ENCODE measurements at places on chromosomes 12 and 14. TPM values are rescaled to one million over a fixed set of nuclear protein-coding genes. Genes with fewer than 3 reads are reported as not detected.

The GLT1D1 gene
- 0.06 TPM for polyA plus RNA-seq

The TCL1B gene
- polyA plus RNA-seq = not detected

The SLC6A12 gene
- 0.11 TPM for polyA plus RNA-seq

The KERA gene
- polyA plus RNA-seq = not detected

The ANKS1B gene
- polyA plus RNA-seq = 1.0 TPM

The CLEC7A gene
- 4.6 TPM for polyA plus RNA-seq

The SRRM4 gene
- polyA plus RNA-seq = under 0.01 TPM

The AKAP5 gene
- 0.06 TPM for polyA plus RNA-seq

The SOX5 gene
- 0.24 TPM for polyA plus RNA-seq

Data from esophagus (tissue), 2 donors.